ENCODE measurements at places on chromosomes 2 and 18.

DNA sequence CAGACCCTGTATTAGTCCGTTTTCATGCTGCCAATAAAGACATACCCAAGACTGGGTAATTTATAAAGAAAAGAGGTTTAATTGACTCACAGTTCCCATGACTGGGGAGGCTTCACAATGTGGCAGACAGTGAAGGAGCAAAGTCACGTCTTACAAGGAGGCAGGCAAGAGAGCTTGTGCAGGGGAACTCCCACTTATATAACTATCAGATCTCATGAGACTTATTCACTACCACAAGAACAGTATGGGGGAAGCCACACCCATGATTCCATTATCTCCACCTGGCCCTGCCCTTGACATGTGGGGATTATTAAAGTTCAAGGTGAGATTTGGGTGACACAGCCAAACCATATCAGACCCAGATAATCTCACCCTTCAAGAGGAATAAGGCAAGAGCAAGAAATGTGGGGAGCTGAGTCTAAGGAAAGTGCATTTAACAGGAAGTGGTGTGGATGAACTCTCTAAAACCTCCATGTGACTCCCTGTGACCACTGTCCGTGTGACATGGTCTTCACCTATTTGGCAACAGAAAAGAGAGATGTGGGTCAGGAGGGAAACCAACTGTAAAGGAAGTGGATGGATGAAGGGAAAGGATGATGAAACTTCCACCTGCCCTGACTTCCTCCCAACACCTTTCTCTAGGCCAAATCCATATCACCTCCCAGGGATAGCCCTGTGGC is 110.6 kb downstream of the ATL2 start:
- DNase-seq, result no peak

- DNase-seq, result no peak
Measured at GRCh38 chr18:48460929-48461583, 51.9 kb upstream of the ZBTB7C start.

DNA sequence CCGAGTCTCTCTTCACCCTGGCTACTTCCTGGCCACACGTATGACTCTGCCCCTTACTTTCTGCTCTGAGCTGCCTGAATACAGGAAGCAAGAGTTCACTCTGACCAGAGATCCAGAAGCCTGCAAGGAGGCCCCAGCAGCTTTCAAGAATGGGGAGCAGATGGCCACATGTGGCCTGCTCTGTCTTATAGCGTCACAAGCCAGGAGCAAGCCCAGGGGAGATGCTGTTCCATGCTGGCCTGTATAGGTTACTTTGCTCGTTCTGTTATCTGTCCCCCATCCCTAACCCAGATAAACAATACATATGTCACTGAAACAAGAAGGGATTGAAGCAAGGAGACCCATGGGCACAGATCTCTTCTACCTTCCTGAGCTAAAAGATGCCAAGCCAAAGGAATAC is 4.3 kb downstream of the PNKD start:
- DNase-seq, result no peak

- no peak for DNase-seq
Measured at GRCh38 chr2:152097801-152098495, 896 bp downstream of the CACNB4 start.

GRCh38 chr18:48959921-48960920 is 9.5 kb upstream of the SMAD7 start:
- DNase-seq, result no peak

DNA sequence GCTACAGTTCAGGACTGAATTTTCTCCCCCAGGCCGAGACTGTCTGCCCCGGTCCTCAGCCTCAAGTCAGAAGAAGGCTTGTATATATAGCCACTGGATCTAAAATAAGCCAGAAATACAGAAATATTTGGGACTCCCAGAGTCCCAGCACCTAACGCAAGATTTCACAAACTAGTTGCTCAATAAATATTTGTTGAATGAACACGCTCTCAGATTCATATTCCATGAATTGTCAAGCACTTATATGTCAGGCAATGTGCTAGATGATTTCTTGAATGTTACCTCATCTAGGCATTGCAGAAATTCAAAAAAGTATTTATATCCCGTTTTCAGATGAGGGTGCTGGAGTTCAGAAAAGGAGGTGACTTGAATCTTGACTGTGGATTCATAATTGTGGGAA is 163.7 kb upstream of the KLHL29 start:
- no peak for DNase-seq

DNA sequence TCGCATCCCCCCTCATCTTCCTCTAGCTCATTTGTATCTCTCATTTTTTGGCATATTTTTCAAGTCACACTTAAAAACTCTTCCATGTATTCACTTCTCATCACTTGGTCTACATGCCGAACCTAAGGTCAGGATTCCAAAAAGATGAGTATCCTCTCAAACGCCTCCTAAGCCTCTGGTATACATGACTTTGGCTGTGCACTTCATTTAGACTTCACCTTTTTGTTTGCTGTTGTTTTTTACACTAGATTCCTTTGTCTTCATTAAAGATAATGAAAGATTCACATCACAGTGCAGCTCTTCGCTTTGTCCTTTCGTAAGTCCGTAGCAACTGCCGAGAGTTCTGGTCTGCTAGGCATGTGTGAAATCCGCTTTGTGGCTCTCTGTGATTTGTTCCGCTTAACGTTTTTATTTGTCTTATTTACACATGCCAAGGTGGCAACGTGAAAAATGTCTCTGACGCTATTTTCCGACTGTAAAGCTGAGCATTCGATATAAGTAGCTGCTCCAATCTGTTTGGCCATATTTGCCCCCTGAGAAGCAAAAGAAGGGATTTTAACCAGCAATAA is 17.7 kb downstream of the RND3 start:
- DNase-seq, result no peak

GRCh38 chr2:217220228-217221013 is 360.6 kb upstream of the TNP1 start:
- DNase-seq, result no peak

GRCh38 chr2:155722290-155722689 is 610.2 kb downstream of the NR4A2 start:
- DNase-seq, result no peak

DNA sequence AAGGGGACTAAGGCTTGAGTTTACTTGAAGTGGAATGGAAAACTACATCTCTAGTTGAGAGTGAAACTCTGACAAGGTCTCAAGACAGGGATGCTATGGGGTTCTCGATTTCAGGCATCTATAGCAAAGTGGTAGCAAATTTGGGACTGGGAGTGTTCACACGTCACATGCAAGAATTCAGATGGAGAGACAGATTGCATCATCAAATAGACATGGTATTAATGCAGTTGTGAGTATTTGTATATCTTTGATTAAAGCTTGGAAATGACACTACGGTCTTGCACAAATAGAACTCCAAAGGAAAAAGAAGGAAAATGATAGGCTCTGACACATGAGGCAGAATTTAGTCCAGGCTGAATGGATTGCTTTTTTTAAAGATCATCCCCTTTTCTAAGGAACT is 1061.6 kb upstream of the FANCL start:
- no peak for DNase-seq

- no peak for DNase-seq
Measured at GRCh38 chr2:126802316-126802715, 96.4 kb upstream of the TEX51 start.

GRCh38 chr2:179377296-179377695 is 112.7 kb upstream of the SESTD1 start:
- DNase-seq, result no peak

DNA sequence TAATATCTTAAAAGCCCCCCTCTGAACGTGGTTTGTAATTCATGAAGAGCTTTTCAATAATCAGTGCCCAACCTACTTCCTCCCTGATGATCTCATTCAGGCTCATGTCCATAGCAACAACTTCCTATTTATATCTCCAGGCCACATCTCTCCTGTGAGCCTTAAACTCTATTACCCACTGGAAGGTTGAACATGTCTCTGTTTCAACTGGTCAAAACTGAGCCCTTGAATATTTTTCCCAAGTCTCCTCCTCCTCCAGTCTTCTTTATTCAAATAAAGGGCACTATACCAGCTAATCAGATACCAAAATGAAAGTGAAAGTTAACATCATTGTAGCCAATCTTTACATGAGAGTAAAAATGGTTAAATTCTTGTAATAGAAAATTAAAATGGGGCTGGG is 63.7 kb upstream of the ITGA4 start:
- DNase-seq, result no peak

GRCh38 chr2:24832073-24832461 is 38.8 kb downstream of the CENPO start:
- no peak for DNase-seq

DNA sequence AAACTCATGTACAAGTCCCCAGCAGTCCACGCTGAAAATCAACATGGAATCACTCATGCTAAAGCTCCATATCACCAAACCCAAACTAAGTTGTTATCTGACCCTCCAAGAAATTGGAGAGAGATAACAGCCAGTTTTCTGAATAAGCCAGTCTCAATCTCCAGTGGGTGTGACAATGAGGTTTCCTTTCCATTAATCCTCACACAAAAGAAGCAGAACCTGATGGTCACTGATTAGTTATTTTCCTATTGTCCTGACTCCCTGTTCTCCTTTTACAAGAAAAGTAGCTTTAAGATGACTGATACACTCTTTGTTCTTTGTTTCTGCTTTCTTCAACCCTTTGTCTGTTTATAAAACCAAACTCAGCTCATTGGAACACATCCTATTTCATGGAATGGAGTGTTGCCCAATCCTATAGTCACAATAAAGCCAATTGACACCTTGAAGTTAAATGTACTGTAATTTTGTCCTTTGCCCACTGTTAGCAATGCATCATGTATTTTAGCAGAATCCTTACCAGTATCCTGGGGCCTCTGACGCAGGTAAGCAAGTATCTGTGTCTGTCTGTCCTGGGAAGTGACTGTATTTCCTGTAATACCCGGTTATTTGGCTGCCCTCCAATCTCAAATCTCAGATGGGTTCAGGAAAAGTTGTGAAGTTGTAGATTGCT is 30.6 kb upstream of the SH3RF3 start:
- no peak for DNase-seq

DNA sequence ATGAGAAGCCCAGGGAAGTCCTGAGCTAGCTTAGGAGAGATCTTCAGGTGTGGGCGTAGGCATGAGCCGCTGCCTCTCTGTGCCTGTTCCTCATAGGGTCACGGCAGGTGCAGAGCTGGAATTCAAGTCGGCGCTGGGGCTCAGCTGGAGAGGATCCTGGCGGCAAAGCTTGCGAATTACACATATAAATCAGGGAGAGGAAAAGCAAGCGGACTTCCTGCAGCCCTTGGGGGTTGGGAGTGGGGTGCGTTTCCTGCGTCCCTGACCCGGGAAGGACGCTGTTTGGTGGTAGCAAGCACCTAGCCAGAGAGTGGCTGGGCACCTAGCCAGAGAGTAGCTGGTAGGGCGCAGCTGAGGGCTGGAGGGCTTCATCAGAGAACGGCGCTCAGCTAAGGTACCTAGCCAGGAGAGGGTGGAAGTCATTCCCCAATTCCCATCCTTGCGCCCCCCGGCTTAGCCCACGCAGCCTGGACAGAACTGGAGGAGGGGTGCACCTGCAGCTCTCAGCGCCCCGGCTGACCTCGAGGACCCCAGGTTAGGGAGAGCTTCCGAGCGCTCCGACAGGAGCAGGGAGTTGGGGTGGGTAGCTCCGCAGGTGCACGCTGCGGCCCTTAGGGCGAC is 459 bp upstream of the EFR3B start:
- no peak for DNase-seq

DNA sequence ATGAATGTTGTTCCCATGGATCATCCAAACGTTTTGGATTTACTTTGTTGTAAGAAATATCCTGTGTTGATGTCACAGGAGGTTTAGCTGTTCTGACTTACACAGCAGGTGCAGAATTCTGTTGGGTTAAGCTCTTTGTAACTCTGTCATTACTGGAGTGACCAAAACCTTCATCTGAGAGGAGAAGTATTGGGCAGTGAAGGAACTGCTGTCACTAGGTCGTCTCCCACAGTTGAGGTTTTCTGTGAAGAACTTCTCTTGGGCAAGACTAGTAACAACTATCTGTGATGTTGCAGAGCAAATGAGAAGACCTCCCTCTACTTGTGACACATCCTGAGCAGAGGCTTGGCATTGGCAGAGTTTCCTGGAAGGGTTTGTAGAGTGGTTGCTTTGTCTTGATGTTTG is 2.9 kb downstream of the SPTBN1 start:
- DNase-seq, result no peak

GRCh38 chr2:38898256-38898655 is 8.6 kb downstream of the ARHGEF33 start:
- DNase-seq, result no peak

- DNase-seq, result no peak
Measured at GRCh38 chr18:8694891-8695290, 10.5 kb upstream of the MTCL1 start.

- no peak for DNase-seq
Measured at GRCh38 chr2:22991844-22992243, 393.1 kb upstream of the KLHL29 start.

GRCh38 chr18:65938592-65939372 is 188.0 kb downstream of the CDH7 start:
- no peak for DNase-seq

DNA sequence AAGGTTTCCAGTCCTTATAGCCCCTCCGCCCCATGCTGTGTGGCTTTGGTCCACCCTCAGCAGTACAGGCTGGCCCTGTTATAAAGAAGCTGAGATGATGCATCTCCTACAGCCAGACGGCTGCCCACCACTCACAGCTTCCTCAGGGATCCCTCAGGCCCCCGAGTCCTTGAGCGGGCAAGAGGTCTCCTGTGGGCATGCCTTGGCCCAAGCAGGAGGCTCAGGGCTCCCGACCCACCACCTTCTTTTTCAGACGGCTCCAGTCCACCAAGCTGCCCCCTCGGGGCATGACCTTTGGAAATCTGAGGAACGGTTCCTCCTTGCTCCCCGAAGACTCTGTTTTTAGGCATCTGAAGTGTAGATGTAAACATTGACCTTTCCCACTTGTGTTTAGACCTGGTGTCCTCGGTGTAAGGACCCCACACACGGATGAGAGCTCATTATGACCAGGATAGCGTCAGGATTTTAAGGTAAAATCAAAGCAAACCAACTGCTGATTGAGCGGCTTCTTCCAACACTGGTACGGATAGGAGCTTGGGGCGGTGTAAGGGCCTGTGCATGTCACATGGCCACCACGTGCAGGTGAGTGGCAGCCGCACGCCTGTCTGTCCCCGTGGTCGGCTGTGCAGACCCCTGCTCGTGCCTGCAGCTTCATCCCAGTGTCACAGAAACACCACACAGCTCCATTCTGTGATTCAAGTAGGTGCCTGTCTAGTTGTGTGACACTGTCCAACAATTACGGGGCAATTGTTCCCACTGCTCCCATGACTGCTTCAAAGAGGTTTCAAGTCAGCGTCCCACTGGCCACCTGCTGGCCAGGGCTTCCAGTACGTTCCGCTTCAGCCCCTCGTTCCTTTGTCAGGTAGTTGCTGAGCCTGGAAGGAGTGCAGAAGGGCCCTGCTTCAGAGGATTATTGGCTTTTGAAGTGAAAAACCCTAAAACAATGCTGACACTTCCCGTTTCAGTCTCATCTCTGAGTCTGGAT is 74.7 kb downstream of the NDUFA10 start:
- DNase-seq, result no peak

DNA sequence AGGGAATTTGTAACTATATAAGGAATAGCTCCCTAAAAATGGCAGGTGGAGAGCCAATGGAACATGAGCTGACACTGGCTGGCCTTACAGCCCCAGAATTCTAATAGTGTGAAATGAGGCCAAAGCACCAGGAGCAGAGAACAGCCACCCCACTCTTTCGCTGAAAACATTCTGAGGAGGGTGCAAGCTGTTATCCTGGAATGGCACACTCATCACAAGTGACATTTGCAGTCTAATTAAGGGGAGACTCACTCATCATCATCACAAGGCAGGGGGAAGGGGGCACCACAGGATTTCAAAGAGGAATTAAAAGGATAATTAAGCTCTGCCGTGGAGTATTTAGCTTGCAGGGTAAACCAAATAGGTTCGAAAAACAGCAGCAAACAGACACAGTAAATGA is 94.3 kb downstream of the EDAR start:
- no peak for DNase-seq
